ENCODE measurements at places on chromosomes 6 and 20.

DNA sequence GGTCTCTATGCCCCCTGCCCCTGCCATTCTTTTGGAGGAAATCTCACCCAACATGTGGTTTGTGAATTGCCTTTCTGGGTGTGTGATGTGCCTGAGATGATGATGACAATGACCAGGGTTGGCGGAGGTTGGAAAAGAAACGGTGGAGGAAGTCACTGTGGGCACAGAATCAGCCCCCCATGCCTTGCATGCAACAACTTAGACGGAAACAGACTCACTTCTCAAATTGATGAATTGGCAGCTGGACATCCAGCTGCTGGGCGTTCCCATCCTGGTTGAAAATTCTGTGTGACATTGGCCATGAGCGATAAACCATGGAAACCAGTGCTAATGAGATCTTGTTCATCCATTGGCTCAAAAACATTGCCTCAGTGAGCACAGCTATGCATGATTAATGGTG lies 95.8 kb upstream of the LY86 start:
- no peak for DNase-seq

DNA sequence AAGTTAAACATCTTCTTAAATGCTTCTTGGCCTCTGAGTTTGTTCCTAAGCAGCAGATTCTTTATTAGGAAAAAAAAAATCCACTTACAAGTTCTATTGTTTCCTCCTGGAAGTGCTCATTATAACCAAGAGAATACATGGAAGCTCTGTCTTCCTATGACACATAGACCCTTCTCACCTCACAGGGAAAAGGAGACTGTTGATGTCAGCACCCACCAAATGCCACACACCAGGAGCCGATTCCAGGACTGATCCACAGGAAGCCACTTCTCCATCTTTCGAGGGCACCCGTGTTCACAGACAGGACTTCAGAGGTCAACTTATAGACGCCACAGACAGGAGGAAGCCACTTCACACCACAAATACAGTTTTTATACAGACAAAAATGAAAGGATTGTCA lies 13.4 kb upstream of the BNIP5 start:
- DNase-seq: no peak

- no peak for DNase-seq
These were observed 141.6 kb upstream of the SHLD1 start for GRCh38 chr20:5608442-5609161.

- DNase-seq: no peak
These were observed 14.6 kb downstream of the NRSN1 start for GRCh38 chr6:24140591-24140990.

DNA sequence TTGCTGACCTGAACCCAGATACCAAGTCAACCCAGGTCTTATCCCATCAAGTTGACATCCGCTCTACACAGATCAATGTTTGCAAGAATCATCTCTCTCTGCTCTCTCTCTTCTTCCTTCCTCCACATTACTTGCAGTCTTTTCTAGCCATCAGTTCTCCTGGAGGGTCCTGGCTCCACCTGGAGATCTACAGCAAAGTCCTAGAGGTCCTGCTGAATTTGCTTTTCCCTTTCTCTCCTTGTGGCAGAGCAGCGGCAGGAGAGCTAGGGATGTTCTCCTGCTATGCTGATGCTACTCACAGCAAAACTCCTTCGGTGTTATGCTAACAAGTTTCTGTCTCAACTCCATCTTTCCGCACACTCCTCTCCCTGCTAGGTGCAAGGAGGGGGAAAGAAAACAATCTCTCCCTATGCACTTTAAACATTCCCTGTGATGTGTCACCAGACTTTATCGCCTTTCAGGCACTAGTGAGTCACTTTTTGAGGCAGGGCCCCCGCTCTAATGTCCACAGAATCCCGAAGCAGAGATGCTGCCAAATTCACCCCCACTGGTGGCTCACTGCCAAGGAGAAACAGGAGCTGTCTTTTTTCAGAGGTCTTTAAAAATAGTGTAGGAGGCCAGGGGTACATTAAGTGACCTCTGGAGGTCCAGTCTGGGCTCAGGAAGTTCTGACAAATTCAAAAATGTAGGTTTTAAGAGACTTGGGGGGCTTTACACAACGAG lies 62.6 kb downstream of the FAM50B start:
- no peak for DNase-seq

GRCh38 chr20:61118429-61119224 lies 133.4 kb upstream of the CDH4 start:
- DNase-seq: no peak

GRCh38 chr20:9145142-9145541 lies 76.3 kb downstream of the PLCB4 start:
- DNase-seq: no peak

DNA sequence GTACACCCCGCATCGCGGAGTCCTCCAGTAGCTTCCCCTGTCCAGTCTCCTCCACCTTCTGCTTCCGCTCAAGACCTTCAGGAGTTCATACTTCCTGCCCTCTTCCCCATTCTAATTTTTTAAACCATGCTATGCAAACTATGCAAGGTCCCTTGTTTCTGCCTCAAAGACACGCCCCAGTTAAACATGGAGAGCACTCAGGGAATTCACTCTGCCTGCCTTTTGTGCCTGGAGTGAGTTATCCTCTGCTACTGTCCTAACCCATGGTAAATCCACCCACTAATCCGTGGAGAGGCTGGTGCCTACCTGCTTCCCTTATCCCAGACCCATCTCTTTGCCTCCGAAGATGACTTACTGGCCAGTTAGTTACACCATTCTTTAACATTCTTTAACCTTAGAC lies 473.7 kb upstream of the JARID2 start:
- no peak for DNase-seq

GRCh38 chr20:61254881-61255626 lies 3.0 kb downstream of the CDH4 start:
- no peak for DNase-seq

- DNase-seq: no peak
These were observed 97.4 kb upstream of the ELOVL5 start for GRCh38 chr6:53446151-53446550.

GRCh38 chr6:152973916-152974315 lies 8.9 kb downstream of the FBXO5 start:
- no peak for DNase-seq

DNA sequence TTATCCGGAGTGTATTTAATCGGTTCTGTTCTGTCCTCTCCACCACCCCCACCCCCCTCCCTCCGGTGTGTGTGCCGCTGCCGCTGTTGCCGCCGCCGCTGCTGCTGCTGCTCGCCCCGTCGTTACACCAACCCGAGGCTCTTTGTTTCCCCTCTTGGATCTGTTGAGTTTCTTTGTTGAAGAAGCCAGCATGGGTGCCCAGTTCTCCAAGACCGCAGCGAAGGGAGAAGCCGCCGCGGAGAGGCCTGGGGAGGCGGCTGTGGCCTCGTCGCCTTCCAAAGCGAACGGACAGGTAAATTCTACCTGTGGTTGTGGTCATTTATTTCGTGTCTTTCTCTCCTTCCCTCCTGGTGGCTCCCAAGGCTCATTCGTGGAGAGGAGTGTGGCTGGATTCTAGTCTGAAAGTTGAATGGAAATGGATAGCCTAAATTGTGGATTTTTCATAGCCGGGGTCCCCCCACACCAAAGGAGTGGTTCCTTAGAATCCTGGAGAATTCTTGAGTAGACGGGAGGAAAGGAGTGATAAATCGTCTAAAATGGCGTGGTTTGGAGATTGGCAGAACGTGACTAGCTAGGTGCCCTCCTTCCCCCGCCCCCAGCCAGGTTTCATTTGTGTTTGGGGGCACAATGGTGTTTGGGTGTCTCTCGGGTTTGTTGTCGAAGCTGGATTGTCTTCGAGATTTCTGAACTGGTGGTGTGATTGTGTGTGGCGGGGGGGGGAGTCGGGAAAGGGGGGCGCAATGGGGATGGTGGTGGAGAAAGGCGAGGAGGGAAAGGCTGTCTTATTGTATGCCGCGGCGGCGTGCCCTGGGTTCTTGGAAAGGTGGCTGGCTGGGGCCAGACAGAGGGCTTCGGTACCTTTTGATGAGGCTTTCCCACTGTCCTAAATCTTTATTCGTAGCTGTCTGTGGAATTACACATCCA lies 673 bp downstream of the MARCKS start:
- DNase-seq: no peak

DNA sequence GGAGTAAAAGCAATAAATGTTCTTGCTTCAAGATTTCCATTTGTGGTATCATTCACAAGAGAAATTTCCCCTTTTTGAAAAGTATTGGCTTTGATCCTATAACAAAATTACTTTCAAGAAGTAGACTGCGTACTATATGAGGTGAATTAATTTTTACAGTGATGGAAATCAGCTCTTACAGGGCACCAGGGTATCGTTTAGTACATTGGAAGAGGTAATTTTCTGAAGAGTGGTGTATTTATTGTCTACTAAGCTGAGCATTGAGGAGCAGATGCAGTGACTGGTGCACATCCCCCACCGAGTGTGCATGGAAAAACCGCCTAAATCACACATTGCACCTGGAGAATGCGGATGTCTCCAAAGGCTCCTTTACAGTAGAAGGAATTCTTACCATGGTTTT lies 209.5 kb downstream of the SAMD5 start:
- no peak for DNase-seq

- DNase-seq: no peak
These were observed 38.3 kb upstream of the ID1 start for GRCh38 chr20:31566658-31567379.

DNA sequence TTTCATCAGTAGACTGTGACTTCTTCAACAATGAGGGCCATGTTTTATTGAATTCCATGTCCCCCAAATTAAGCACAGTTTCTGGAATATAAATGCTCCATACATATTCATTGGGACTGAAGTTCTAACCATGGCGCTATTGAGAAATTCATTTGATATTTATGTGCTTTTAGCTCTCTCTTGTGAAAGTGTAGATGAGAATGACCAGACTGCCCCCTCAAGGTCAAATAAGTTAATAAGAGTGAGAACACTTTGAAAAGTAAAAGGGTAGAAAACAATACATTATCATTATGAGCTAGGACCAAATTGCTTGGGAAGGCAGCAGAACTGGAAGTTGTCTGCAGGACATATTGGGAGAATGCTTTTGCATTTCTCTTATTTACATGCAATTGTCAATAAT lies 597.9 kb downstream of the EPM2A start:
- DNase-seq: no peak

Data from GM12864 (cell line).